ENCODE measurements at places on chromosomes 1 and 21. TPM values are rescaled to one million over a fixed set of nuclear protein-coding genes. Genes with fewer than 3 reads are reported as not detected.

The LMOD1 gene
- total RNA-seq = not detected

The NUP210L gene
- total RNA-seq = not detected

The CATSPER4 gene
- total RNA-seq = not detected

The APOBEC4 gene
- not detected for total RNA-seq

The SPRR2G gene
- not detected for total RNA-seq

The ADCY10 gene
- 0.20 TPM for total RNA-seq

The MYBPH gene
- not detected for total RNA-seq

The ZSWIM5 gene
- 0.53 TPM for total RNA-seq

The PLA2G2D gene
- not detected for total RNA-seq

The KCNT2 gene
- total RNA-seq = 0.08 TPM
